ENCODE measurements at places on chromosomes 16 and 17.

GRCh38 chr17:6755281-6755680 is 565 bp upstream of the XAF1 start:
- DNase-seq: no peak

GRCh38 chr16:23040246-23040645 is 109.0 kb downstream of the USP31 start:
- no peak for DNase-seq

DNA sequence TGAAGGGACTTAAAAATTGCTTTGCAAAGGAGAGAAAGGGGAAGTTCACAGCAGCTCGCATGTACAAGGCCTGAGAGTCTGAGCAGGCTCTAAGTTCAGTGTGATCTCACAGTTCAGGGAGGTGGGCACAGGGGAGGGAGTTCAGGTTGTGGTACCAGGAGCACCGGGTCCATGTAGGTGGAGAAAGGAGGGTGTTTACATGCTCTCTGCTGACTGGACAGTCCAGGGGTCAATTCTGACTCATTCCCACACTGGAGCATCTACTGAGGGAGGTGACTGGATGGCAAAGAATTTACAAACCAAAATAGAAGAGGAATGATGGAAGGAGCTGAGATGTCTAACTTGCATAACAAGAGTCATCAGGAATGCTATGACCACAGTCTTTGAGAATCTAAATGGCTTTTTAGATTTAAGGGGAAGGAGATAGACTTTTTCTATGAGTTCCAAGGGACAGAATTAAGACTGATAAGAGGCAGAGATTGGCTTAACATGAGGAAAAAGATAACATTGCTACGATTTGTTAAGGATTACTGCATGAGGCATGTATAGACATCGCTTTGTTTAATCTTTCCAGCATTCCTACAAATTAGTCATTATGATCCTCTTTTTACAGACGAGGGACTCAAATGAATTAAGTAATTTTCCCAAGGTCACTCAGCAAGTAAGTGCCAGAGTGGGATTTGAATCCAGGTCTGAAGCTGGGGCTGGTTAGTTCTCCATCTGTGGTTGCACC is 29.9 kb downstream of the MIS12 start:
- DNase-seq: no peak

- DNase-seq: no peak
These were observed 114.8 kb downstream of the GRIN2A start for GRCh38 chr16:10067406-10067805.

All from activated naive CD8-positive, alpha-beta T cell treated with anti-CD3 and anti-CD28 coated beads, Interleukin-2, amount 50 U/mL, for 24 hours (primary cell).